T-helper 2 cell (primary cell): ENCODE measurements at places on chromosomes 6 and 20.

- no peak for DNase-seq
Observed at GRCh38 chr20:10466855-10467254, 31.8 kb downstream of the SLX4IP start.

- DNase-seq: no peak
Observed at GRCh38 chr6:12957321-12958051, 240.9 kb downstream of the PHACTR1 start.

DNA sequence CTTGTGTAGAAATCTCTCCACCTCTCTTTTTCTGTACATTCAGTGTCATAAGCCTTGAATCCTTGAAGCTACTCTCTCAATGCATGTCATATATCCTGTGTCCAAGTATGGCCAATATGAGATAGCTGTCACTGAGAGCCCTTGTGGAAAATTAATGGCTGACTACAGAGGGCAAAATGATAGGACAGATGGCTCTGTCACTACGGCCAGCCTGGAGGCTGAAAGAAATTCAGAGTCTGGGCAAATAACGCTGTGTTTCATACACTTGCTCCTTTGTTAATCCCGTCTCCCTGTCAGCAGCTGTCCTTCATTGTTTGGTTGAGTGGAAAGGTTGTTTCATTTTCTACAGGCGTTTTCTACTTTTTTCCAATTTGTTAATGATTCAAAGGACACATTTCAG is 70.4 kb upstream of the VGLL2 start:
- no peak for DNase-seq

DNA sequence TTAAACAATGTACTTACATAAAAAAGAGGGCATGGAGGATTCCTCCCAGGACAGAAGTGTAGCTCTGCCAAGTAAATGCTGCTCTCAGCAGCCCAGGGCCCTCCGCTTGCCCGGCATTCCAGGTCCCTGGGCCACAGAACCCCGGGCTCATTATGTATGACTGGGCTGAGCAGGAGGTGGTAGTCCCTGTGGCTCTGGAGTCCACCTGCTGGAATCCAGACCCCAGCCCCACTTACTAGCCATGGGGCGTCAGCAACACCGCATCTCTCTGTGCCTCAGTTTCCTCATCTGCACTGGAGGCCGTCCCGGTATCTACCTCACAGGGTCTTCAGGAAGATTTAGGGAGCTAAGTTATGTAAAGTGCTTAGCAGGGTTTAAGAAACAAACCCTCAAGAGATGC is 55.4 kb downstream of the PSMG4 start:
- DNase-seq: no peak

- DNase-seq: no peak
Observed at GRCh38 chr6:18308070-18308735, 43.9 kb upstream of the DEK start.

DNA sequence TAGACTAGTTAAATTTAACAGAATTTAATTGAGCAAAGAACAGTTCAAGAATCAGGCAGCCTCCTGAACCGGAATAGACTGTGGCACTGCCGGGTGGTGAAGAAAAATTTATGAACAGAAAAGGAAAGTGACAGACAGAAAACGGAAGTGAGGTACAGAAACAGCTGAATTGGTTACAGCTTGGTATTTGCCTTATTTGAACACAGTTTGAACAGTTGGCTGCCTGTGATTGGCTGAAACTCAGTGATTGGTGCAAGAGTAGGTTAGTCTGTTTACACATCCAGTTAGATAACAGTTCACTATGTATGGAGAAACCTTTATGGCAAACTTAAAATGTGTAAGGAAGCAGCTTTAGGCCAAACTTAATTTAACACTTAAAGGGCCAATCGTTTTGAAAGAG is 116.0 kb upstream of the CITED2 start:
- DNase-seq: no peak

DNA sequence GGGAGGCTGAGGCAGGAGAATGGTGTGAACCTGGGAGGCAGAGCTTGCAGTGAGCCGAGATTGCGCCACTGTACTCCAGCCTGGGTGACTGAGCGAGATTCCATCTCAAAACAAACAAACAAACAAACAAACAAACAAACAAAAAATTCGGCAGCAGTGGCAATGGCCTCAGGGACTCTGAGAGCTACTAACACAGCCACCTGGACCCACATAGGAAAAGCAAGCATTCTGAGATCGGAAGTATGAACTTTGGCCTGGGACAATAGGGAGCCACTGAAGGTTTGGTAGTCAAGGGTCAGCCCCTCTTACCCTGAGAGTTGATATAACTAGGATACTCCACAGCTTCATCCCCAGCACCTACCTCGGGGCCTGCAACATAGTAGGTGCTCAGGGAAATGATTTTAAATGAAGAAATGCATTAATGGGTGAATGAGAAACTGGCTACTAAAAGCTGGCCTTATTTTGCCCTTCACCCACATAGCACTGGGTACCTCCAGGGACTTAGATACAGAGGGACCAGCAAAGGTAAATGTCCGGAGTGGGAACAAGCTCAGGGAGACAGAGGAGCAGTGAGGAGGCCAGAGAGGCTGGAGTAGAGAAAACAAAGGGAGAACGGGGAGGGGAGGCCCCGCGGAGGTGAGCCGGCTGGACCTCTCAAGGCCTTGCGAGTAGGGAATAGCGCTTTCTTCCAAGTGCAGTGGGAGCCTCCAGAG is 46.6 kb upstream of the PTGIS start:
- DNase-seq: no peak

GRCh38 chr6:104013312-104013971 is 846.3 kb downstream of the HACE1 start:
- DNase-seq: no peak

DNA sequence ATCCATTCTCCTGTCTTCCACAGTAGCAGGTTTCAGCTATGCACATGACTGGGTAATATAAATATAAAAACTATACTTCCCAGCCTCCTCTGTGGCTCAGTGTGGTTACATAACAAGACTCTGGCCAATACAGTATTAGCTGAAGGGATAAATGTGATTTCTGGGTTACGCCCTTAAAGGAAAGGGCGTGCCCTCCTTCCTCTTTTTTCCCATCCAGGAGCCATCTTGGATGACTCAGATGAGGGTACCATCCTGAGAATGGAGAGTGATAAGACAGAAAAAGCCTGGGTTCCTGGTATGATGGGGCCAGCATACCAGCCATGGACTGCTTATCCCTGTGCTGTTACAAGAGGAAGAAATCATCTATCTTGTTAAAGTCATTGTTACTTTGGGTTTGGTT is 123.3 kb downstream of the NFATC2 start:
- no peak for DNase-seq
